ENCODE measurements at places on chromosomes 11 and 22.

DNA sequence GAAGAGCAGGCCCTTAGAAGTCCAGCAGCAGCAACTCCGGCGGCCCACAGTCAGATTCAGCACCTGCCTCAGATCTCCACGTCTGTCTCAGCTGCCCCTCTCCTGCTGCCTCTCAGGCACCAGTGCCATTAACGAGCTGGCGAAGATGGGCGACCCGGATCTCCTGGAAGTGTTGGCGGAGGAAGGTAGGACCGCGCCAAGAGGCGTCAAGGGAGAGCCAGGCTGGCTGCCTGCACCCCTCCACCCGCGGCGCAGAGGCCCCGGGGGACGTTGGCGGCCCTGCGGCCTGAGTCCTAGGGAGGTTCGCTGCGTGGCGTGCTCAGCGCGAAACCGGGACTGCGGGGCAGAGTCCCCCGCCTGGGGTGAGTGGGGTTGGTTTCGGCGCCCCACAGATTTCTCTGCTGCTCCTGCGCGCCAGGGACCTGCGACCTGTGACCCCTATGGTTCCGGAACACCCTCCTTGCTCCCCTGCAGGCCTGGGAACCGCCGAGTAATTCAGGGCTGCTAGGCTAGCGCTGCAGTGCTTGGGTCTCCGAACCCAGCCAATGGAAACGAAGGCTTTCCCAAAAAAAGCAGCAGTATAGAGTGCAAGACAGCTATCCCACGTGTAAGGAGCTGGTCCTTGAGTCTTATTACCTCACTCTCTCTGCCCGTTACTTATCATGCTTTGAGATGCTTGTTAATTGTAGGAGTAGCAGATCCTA lies 615 bp downstream of the ANO5 start:
- DNase-seq, result peak; percentile 7

GRCh38 chr11:128790196-128790595 lies 76.9 kb downstream of the KCNJ1 start:
- peak; percentile 8 for DNase-seq

GRCh38 chr11:131217313-131218310 lies 152.8 kb upstream of the NTM start:
- no peak for DNase-seq

DNA sequence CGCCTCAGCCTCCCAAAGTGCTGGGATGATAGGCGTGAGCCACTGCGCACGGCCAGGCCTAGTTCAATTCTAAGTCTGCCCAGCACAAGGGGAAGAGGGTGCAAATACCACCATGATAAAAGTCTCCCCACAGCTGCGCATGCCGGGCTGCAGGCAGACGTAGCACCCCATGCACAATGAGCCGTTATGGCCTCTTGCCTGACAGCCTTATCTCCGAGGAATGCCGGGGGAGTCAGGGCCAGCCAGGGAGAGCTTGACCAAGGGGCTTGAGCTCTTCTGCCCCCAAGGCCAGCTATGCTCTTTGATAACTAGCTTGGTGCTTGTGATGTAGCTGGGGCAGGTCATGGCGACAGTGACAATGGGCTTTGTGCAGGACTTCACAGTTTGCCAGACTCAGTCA lies 13.7 kb upstream of the SCUBE1 start:
- DNase-seq, result no peak

- no peak for DNase-seq
Observed at GRCh38 chr11:71190551-71190950, 61.8 kb downstream of the SHANK2 start.

- no peak for DNase-seq
Observed at GRCh38 chr11:119696378-119697222, 32.4 kb downstream of the NECTIN1 start.

- no peak for DNase-seq
Observed at GRCh38 chr11:69841859-69842698, 22.9 kb upstream of the FGF3 start.

DNA sequence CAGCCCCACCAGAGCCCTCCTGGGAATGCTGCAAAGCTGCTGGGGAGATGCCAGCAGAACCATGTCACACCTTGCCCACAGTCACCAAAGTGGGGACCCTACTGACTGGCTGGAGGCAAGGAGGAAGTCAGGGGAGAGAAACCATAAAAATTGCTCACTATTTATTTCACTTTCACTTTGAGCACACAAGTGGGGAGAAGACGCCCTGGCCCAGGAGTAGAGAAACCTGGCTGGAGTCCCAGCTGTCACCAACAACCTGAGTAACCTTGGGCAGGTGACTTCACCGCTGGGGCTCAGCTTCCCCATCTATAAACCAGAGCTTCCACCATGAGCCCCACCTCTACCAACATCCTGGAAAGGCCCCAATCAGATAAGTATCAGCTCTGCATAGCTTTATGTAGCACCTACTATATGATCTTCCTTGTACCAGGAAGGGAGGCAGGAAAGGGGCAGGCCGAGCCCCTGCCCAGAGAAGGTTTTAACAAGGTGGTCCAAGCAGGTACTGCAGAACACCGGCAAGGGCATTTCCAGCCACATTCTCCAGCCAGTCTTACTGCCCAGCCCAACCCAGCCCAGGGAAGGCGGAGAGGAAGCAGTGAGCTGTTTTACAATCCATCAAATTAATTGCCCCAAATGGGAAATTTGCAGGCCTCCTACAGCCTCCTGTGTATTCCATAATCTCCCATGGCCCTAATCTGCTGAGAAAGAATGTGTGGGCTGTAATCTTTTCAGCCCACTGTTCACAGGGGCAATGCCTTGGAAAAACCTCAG lies 27.6 kb downstream of the PLEKHA7 start:
- DNase-seq, result no peak

GRCh38 chr22:30306627-30307011 lies 17.3 kb upstream of the CASTOR1 start:
- DNase-seq, result no peak

DNA sequence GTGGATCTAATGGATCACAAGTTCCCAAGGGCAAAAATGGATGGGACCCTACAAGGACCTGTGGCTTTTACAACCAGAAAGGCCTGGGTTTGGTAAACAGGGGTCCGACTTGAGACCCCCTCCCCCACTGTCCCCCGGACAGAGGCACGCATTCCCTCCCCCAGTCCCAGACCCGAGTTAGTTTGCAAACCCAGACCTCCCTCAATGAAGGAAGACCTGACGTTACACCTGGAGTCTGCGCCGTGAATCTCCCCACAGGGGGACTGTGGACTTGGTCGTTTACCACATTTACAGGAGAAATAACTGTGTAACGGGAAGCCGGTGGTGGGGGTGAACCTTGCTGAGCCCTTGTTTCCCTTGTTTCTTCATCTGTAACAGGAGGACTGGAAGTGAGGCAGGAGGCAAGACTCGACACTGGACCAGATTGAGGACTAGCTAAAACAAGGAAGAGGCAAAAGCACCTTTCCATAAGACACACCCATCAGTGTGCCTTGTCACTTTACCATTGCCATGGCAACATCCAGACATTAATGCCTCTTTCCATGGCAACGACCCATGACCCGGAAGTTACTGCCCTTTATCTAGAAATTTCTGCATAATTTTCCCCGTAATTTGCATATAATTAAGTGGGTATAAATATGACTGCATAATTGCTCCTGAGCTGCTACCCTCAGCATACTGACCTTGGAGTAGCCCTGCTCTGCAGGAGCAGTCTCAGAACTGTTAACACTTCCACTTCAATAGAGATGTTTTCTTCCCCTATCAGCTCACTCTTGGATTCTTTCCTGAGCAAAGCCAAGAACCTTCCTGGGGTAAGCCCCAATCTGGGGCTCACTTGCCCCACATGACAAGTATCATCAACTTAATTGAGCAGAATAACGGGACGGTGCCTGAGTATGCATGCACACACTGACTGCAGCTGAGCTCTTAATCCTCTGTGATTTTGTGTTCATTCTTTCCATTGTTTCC lies 25.4 kb downstream of the PDGFB start:
- no peak for DNase-seq

- DNase-seq, result no peak
Observed at GRCh38 chr11:68956142-68956541, 24.6 kb downstream of the MRGPRD start.

DNA sequence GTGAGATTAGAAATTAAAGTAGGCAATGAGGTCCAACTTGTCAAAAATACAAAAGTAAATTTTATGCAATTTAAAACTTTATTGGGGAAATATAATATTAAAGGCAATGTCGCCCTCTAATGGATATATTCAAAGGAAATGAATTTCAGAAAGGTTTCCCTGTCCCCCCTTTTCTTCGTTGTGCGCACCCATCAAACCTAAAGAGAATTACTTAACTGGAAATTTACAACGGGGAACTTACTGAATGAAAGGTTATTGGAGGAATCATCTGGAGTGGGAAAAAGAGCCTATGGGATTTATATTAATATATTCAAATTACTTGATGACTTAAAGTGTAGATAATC lies 1.7 kb upstream of the ABTB2 start:
- no peak for DNase-seq
